ENCODE measurements at places on chromosomes 7 and 10. TPM values are rescaled to one million over a fixed set of nuclear protein-coding genes. Genes with fewer than 3 reads are reported as not detected.

Gene ANKRD1
- total RNA-seq = not detected

GRCh38 chr10:94088926-94089381 lies 95.2 kb downstream of the PLCE1 start:
- no peaks in the 10 kb centered on the region for H3K36me3 ChIP-seq
- H3K27ac ChIP-seq = no peak overlapping the region
- DNase-seq = no peak
- H3K4me3 ChIP-seq = no peak overlapping the region

Gene TUBB8
- not detected for total RNA-seq

GRCh38 chr10:117552156-117552631 lies 9.6 kb downstream of the EMX2 start:
- peaks cover 14% of the 10 kb centered on the region for H3K4me1 ChIP-seq
- H3K36me3 ChIP-seq = peaks cover 6% of the 10 kb centered on the region
- no peak overlapping the region for H3K4me3 ChIP-seq

DNA sequence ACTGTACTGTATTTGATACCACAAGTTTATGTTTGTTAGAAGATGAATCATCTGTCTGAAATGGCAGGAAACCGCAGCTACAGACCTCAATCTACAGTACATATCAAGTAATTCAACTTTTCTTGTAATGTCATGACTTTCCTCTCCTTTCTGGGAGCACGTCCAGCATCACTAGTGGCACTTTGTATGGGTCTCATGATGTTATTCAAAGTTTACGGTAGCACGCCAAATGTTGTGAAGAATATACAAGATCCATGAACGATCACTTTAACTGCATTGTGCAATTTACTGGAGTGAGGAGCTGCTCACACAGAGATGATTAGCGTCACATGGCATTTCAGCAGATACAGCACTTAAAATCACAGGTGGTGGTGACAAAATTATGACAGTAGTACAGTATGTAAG lies 257.8 kb upstream of the GNAI1 start:
- no peaks in the 10 kb centered on the region for H3K4me1 ChIP-seq
- H3K27ac ChIP-seq = no peak overlapping the region
- no peak overlapping the region for H3K4me3 ChIP-seq
- H3K36me3 ChIP-seq = no peaks in the 10 kb centered on the region
- no peak for DNase-seq
- no peaks in the 10 kb centered on the region for H3K27me3 ChIP-seq

Gene ZNF365
- total RNA-seq = 0.04 TPM

- H3K4me1 ChIP-seq = peaks cover 8% of the 10 kb centered on the region
- peaks cover 47% of the 10 kb centered on the region for H3K27me3 ChIP-seq
- no peak for DNase-seq
- no peaks in the 10 kb centered on the region for H3K36me3 ChIP-seq
- no peak overlapping the region for H3K4me3 ChIP-seq
- H3K27ac ChIP-seq = no peak overlapping the region
Observed at GRCh38 chr7:128352636-128353035, 8.9 kb downstream of the PRRT4 start.

All from activated CD4-positive, alpha-beta T cell treated with anti-CD3 and anti-CD28 coated beads, Interleukin-2, amount 10 ng/mL, durations not matched to agents 7 days and 5 days (primary cell).